ENCODE measurements at places on chromosomes 5 and 9. TPM values are rescaled to one million over a fixed set of nuclear protein-coding genes. Genes with fewer than 3 reads are reported as not detected.

- DNase-seq = no peak
Observed at GRCh38 chr9:2602704-2603116, 18.9 kb upstream of the VLDLR start.

GRCh38 chr5:15547261-15547839 lies 47.4 kb downstream of the FBXL7 start:
- no peak for DNase-seq

GRCh38 chr9:94014066-94014654 lies 59.0 kb upstream of the BARX1 start:
- DNase-seq = no peak

The CSF2 gene
- total RNA-seq = 0.61 TPM

The FCN1 gene
- not detected for total RNA-seq

The NPR3 gene
- total RNA-seq = not detected

GRCh38 chr9:98770717-98771116 lies 25.6 kb downstream of the ANKS6 start:
- DNase-seq = no peak

The CDH9 gene
- not detected for total RNA-seq

DNA sequence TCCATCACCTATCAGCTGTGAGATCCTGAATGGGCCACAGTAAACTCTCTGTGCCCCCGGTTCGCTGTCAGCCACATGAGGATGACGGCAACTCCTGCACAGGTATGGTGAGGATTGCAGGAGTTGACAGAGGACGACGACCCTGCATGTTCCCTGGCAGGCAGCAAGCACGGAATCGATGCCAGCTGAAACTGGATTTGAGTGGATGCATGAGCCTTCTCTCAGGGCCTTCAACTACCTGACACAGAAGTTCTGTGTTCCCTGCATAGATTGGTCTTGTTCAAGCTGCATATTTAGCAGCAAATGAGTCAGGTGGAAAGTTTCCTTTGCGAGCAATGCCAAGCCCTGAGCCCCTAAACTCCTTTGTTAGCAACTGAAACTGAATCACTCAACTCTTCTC lies 69.6 kb upstream of the PTCH1 start:
- no peak for DNase-seq

DNA sequence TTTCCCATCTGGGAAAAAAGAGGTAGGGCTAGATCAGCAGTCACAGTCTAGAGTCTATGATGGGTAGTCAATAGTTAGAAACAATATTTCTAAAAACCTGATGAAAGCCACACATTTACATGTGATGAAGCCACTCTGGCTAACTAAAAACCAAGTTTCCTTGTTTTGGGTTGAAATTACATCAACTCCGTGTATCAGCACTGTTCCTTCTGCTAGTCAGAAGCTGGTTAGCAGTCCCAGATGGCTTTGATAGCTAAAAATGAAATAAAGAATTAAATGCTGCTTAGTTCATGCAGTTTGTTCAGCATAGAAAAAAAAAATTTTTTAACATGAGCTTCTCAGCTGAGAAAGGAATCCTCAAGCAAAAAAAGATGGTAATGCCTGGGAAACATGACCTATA lies 136.7 kb downstream of the FAM114A2 start:
- DNase-seq = no peak

DNA sequence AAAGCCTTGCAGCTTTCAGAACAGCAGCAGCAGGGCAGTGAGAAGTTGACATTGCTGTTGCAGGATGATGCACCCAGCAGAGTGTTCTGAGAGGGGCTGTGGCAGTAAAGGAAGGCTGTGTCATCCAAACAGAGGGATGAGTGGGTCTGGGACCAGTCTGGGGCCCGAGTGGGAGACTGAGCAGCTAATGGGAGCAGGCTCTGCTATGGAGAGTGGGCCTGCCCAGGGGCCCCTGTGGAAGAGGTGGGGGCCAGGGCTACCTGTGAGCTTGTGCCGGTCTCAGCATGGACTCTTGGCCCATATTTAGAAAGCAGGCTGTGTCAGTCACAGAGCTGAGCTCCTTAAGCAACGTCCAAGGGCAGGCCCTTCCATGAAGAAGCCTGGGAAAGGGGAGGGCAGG lies 26.0 kb upstream of the PITX1 start:
- no peak for DNase-seq

DNA sequence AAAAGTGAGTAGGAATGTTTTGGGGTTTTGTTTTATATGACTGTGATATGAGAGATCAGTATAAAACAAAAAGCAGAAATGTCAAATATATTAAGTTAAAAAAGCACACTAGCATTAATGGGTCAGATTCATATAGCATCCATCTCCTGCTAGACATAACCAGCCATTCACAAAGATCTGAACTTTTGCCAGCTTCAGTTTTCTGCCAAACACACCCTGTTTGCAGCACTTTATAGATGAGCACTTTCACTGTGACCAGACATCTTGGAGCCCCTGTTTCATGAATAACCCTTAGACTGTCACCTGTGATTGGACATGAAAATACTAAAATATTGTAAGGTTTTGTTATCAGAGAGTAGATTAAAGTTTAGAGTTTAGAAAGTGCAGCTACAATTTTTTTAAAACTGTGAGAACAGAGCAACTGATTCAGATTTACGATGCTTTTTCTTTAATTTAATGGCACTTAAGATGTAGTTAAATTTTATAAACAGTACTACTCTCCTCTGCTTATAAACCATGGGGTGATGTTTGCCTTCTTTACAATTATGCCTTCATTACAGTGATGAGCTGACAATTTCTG lies 142.6 kb downstream of the KCTD16 start:
- no peak for DNase-seq

The IL4 gene
- not detected for total RNA-seq

- DNase-seq = no peak
Observed at GRCh38 chr5:168885324-168886120, 306.4 kb upstream of the PANK3 start.

DNA sequence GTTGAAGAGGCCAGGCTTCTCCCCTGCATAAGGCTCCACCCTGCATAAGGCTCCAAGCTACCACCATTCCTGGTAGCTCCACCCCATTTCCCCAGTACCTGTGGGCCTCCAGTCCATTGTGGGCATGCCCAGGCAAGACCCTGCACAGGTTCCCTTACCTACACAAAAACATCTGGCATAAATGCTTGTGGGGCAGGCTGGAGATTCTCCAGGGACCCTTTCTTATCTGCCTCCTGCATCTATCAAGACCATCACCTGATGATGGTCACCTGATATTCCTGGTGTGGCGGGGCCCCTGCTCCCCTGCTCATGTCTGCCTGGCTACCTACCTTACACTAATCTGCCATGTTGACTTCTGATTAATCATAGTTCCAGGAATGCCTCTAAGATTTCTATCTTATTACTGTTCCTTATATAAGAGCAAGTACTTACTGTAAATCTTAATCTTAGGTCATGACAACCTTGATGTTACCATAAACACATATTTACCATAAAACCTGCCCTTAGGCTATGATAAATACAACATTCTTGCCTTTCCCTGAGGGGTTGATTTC lies 41.0 kb downstream of the FGD3 start:
- no peak for DNase-seq

GRCh38 chr5:158117467-158118160 lies 258.7 kb upstream of the CLINT1 start:
- DNase-seq = no peak

DNA sequence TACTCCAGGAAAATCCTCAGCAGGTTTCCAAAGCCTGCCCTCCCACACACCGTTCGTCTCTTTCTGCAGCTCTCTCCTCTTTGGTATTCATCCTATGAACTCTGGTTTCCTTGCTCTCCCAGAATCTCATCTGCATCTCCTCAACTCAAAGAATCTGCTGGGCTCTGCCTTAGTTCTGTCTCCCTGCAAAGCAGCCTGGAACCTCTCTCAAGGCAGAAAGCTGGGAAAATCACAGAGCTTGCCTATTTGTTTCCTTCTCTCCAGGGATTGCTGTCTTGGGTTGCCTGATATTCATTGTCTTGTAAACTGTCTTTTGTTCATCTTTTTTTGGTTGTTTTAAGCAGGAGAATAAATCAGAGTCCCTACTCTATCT lies 5.3 kb upstream of the ERAP2 start:
- no peak for DNase-seq

The VLDLR gene
- total RNA-seq = 5.8 TPM

The KIAA0825 gene
- total RNA-seq = 1.1 TPM
